Stimulated activated CD8-positive, alpha-beta memory T cell treated with anti-CD3 and anti-CD28 coated beads, Interleukin-4, amount 100 ng/mL, for 4 hours (primary cell): ENCODE measurements at places on chromosomes 11 and 22.

- DNase-seq = no peak
Measured at GRCh38 chr11:44376423-44376822, 66.5 kb upstream of the ALX4 start.

DNA sequence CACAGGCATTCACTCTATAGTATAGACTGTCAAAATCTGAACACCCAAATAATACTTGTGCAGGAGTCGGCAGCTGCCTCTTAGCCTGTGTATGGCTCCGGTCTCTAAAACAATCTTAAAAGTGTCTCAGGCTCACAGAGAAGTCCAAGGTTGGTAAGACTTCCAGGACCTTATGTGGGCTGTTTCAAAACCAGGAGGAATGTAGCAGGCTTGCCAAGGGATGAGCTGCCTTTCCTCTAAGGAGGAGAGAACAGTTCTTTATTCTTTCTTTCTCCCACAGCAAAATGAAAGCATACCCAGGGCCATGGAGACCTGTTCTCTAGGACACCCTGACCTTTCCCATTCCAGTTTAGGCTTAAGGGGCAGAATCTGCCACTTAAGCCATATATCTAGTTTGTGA, 176.5 kb downstream of the TRPC6 start:
- DNase-seq = no peak

- DNase-seq = no peak
Measured at GRCh38 chr11:2092464-2092910, 46.7 kb downstream of the IGF2 start.

DNA sequence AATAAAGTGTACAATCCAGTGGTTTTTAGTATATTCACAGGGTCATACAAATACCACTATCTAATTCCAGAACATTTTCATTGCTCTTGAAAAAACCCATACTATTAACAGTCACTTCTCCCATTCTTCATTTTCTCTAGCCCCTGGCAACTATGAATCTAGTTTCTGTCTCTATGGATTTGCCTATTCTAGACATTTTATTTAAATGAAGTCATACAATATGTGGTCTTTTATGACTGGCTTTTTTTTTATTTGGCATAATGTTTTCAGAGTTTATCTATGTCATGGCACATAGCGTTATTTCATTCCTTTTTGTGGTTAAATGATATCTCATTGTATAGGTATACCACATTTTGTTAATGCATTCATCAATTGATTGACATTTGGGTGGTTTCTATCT, 59.4 kb downstream of the KDM2A start:
- no peak for DNase-seq

DNA sequence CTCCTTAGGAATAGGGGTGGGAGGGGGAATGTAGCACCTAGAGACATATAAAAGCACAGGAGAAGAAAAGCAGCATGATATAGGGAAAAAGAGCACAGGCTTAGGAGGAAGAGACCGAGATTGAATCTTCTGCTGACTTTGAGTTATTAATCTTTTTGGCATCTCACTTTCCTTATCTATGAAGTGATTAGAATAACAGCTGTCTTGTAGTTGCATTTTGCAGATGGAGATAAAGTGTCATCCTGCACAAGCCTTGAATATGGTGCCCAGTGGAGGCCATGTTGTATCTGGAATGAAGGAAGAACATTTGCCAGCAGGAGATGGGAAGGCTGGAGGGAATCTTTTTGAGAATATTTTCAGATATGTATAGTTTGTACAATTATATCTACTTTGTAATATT, 594.7 kb downstream of the NELL1 start:
- DNase-seq = no peak

DNA sequence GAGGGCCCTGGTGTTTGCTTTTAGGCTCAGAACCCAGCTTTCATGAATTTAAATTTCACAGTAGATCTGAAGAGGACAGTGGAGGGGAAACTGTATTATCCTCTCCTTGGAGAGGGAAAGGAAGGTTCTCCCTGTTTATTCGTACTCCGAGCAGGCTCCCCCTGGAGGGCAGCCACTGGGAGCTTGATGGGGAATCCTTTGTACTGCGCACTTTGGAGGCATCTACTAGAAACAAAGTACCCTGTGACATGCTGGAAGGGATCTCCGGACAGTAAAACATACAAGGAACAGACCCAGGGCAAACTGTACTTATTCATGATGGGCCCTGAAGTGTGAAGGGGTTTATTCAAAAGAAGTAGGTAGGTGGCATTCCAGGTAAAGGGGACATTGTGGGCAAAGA, 27.2 kb downstream of the NAV2 start:
- no peak for DNase-seq

- no peak for DNase-seq
Measured at GRCh38 chr11:46331282-46331984, 15.8 kb upstream of the DGKZ start.

DNA sequence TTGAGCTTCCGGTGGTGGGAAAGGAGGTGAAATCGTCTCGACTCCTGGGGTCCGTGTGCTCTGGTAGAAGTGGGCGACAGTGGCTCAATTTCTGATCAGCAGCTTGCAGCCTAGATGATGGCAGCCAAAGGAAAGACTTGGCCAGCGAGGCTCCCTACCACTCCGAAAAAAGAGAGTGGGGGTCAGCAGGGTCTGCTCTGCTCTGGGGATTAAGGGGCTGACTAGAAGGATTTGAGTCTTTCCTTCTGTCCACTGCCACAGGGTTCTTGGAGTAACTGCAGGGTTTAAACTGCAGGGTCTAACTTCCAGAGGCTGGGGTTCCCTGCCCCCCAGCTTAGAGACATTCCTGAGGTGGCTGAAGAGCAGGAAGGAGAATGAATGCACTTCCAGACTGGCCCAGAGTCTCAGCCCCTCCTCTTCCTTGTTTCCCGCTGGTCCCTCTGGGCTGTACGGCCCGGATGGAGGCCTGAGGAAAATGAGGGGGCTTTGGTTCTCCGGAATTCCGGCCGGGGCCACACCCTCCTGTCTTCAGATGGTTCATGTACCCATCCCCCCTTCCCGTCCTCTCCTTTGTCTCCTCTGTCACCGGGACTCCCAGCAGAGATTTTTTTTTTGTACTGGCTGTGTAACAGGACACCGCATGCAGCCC, 907 bp downstream of the SERPINH1 start:
- DNase-seq = no peak
